IMR-90 (cell line): ENCODE measurements at places on chromosomes 7 and 10. TPM values are rescaled to one million over a fixed set of nuclear protein-coding genes. Genes with fewer than 3 reads are reported as not detected.

GRCh38 chr10:48447356-48448215 lies 141.1 kb downstream of the MAPK8 start:
- H3K27ac ChIP-seq, result no peak overlapping the region
- peaks cover 12% of the 10 kb centered on the region; the same call in 1 of the 2 replicates for H3K36me3 ChIP-seq
- DNase-seq, result no peak
- H3K4me3 ChIP-seq, result no peak overlapping the region
- peaks cover 9% of the 10 kb centered on the region for H3K4me1 ChIP-seq

DNA sequence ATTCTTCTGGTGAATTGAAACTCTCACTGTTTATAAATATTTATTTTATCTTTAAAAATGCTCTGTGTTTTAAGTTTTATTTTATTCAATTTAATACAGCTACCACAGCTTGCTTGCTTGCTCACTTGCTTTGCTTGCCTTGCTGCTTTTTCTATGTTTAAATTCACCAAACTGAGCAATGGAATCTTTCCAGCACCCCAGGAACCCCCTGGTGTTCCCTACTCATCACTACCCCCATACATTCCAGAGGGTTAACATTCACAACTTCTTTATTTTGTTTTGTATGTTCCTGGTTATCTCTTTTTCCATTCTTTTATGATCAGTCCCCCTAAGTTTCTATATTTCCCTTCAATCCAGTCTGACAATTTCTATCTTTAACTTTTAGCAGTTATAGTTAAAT lies 166.5 kb upstream of the COL1A2 start:
- no peak for DNase-seq
- H3K27me3 ChIP-seq, result no peaks in the 10 kb centered on the region
- H3K36me3 ChIP-seq, result no peaks in the 10 kb centered on the region
- H3K4me1 ChIP-seq, result peaks cover 5% of the 10 kb centered on the region
- H3K27ac ChIP-seq, result no peak overlapping the region

DNA sequence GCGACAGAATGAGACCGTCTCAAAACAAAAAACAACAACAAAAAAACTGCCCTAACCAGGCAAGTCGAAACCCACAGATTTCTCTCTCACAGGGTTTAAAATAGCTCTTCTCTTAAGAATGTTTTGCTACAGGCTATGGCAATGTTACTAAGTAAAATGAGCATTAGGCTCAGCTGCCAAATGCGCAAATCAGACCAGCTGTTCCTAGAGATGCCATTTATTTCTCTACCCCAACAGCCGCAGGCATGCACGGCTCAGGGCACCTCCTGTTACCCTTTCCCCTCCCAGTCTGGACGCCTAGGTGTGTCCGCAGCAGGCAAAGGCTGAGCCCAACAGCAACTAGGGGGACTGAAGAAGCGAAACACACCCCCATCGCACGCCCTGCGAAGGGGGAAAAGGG lies 168.3 kb upstream of the MBL2 start:
- H3K27me3 ChIP-seq, result no peaks in the 10 kb centered on the region
- H3K4me1 ChIP-seq, result no peaks in the 10 kb centered on the region
- no peak for DNase-seq
- no peak overlapping the region for H3K4me3 ChIP-seq
- H3K36me3 ChIP-seq, result no peaks in the 10 kb centered on the region
- H3K27ac ChIP-seq, result no peak overlapping the region

- no peaks in the 10 kb centered on the region for H3K27me3 ChIP-seq
- no peak overlapping the region for H3K4me3 ChIP-seq
- peak; percentile 80 for DNase-seq
- peaks cover 50% of the 10 kb centered on the region for H3K4me1 ChIP-seq
- H3K27ac ChIP-seq, result peak overlapping the region; percentile 13; the same call in 1 of the 2 replicates
Observed at GRCh38 chr10:125060826-125061556, 99.4 kb downstream of the CTBP2 start.

GRCh38 chr10:69435966-69436520 lies 15.2 kb upstream of the TSPAN15 start:
- H3K36me3 ChIP-seq, result no peaks in the 10 kb centered on the region
- no peak overlapping the region for H3K27ac ChIP-seq
- H3K4me1 ChIP-seq, result peaks cover 12% of the 10 kb centered on the region
- no peak overlapping the region for H3K4me3 ChIP-seq
- H3K27me3 ChIP-seq, result peaks cover 16% of the 10 kb centered on the region
- DNase-seq, result no peak

DNA sequence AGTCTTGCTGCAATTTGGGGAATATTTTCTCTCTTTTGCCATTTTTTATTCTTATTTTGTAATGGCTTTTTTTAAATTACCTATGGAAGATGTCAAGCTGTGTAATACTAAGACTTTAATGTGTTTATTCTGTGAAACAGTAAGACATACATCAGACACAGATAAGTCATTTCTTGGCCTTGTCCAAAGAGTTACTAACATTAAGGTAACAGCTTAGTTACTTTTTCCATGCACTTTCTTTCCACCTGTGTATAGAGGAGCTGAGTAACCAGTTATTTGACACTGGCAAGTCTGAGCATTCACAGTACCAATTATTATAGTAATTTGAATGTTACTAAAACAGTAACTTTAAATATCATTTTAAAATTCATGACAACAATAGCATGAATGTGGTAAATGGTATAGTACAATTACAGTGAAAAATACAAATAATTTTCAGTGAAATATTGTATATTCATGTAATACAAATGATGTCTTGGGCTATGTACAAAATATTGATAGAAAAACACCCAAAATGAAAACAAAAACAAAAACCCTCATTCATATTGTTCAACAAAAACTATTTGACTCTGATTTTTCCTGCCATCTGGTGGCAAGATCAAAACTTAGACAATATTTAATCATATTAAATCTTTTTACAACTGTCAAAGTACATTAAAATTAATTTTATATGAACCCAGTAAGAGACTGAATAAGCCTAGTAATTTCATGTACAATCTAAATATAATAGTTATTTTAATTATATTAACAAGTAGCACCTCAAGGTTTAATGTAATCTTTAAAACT lies 259.8 kb upstream of the SEMA3A start:
- H3K27me3 ChIP-seq, result no peaks in the 10 kb centered on the region
- H3K4me1 ChIP-seq, result no peaks in the 10 kb centered on the region
- no peak for DNase-seq
- H3K27ac ChIP-seq, result no peak overlapping the region

GRCh38 chr7:89605362-89605761 lies 548.9 kb upstream of the STEAP1 start:
- H3K4me3 ChIP-seq, result no peak overlapping the region
- H3K36me3 ChIP-seq, result no peaks in the 10 kb centered on the region
- H3K4me1 ChIP-seq, result no peaks in the 10 kb centered on the region
- no peak for DNase-seq
- no peak overlapping the region for H3K27ac ChIP-seq

- H3K4me3 ChIP-seq, result no peak overlapping the region
- no peaks in the 10 kb centered on the region for H3K27me3 ChIP-seq
- no peaks in the 10 kb centered on the region; the same call in 1 of the 2 replicates for H3K4me1 ChIP-seq
- H3K36me3 ChIP-seq, result peaks cover 3% of the 10 kb centered on the region; the same call in 1 of the 2 replicates
Observed at GRCh38 chr7:112873831-112874553, 83.8 kb upstream of the TMEM168 start.

DNA sequence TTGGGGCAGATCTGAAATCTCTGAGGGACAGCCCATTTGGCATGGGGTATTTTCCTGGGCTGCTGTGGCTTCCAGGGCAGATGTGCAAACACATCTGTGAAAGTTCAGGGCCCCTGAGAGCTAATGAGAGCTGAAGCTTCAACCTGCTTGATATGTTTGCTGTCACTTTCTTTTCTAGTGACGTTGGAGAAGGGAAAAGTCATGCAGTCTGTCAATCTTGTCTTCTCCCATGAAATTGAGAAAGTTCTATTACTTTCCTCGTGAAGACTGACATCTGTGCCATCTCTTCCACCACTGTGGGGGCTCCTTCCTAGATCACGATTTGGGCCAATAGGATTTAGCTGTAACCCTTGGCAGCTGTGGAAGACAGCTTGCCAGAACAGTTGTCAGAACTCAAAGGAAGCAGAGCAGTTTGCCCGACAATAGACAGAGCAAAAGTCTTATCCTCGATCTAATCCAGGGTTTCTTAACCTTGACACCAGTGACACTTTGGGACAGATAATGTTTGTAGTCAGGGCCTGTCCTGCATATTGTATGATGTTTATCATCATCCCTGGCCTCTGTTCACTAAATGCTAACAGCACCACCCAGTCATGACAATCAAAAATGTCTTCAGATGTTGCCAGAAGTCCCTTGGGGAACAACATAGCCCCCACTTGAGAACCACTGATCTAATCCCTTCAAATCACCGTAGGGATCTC lies 586.5 kb downstream of the LRMDA start:
- H3K27me3 ChIP-seq, result peaks cover 6% of the 10 kb centered on the region; the same call in 1 of the 2 replicates
- no peak overlapping the region for H3K27ac ChIP-seq
- H3K4me1 ChIP-seq, result no peaks in the 10 kb centered on the region
- no peak overlapping the region for H3K4me3 ChIP-seq
- no peaks in the 10 kb centered on the region for H3K36me3 ChIP-seq

GRCh38 chr10:132366006-132366405 lies 31.0 kb upstream of the PWWP2B start:
- no peaks in the 10 kb centered on the region for H3K4me1 ChIP-seq
- no peak for DNase-seq
- peaks cover 9% of the 10 kb centered on the region; the same call in 1 of the 2 replicates for H3K36me3 ChIP-seq
- no peak overlapping the region for H3K4me3 ChIP-seq
- no peak overlapping the region for H3K27ac ChIP-seq

DNA sequence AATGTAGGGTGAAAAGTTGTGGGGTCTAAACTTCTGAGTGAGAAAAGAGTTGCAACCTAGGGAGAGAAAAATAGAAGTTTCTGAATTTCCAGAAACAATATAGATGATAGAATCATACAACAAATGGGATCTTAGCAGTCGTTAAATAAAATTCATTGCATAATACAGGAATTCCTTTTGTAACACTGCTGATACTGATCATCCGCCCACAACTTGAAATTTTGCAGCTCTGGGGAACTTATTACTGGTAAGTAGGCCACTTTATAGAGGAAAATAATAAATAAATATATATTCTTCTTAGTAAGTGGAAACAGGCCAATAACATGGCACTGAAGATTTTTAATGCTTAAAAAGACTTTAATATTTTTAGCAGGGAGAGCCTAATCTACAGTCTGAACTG lies 81.9 kb upstream of the SMIM30 start:
- no peaks in the 10 kb centered on the region for H3K27me3 ChIP-seq
- DNase-seq, result no peak
- no peak overlapping the region for H3K4me3 ChIP-seq
- no peak overlapping the region for H3K27ac ChIP-seq

The GIMAP5 gene
- total RNA-seq, result not detected in 2 replicates

The CYP3A4 gene
- not detected in 2 replicates for total RNA-seq

DNA sequence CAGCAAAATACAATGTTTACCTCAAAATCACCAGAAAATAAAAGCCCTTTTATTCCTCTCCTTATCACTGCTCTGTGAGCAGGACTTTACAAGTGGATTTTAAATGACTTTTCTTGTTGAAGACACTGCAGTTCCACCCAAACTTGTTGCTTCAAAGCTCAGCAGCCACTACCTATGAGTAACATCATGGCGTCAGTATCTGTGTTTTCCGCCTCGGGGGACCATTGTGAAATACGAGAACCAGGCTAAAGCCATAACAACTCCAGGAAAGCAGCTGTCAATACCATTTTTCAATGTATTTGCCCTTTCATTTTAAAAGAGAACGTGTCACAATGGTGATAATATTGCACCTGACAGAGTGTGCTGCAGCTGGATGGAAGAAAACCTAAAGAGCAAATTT lies 284.0 kb upstream of the RNF32 start:
- no peak for DNase-seq
- no peak overlapping the region for H3K4me3 ChIP-seq
- no peak overlapping the region for H3K27ac ChIP-seq
- H3K4me1 ChIP-seq, result no peaks in the 10 kb centered on the region

DNA sequence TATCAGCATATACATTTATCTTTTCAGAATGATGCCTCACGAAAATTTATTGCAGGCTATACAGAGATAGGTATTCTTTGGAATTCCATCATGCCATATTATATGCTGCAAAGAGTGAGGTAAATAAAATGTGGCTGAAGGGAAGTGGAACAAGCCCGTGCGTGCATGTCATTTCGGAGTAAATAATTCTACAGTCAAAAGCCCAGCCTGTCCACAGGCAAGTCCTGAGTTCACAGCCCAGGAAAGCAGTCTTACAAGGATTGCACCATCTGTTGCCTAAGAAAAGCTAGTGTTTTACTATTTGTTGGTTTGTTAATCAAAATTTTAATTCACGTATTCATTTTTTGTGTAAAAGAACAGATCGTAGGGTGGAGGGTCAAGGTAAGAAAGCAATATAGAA lies 292.4 kb upstream of the AKR1E2 start:
- H3K4me1 ChIP-seq, result peaks cover 2% of the 10 kb centered on the region; the same call in 1 of the 2 replicates
- H3K4me3 ChIP-seq, result no peak overlapping the region
- no peak overlapping the region for H3K27ac ChIP-seq
- H3K36me3 ChIP-seq, result no peaks in the 10 kb centered on the region
- H3K27me3 ChIP-seq, result no peaks in the 10 kb centered on the region
- no peak for DNase-seq

DNA sequence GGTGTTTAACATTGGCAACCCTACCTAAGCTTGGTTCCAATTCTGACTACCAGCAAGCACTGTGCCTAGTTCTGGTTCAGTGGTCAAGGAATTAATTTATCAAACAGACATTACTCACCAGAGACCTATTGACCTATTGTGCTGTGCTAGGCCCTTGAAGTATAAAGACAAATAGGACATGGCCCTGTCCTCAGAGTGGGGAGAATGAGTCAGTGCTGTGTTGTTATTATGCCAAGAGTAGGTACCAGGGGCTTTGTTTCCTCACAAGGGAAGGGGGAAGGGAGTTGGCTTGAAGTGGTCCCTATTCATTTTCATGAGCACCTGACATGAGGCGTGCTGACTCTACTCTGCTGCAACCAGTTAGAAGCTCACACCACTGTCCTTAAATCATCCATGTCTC lies 62.6 kb upstream of the PLPP4 start:
- H3K4me1 ChIP-seq, result no peaks in the 10 kb centered on the region
- no peaks in the 10 kb centered on the region for H3K27me3 ChIP-seq
- H3K27ac ChIP-seq, result no peak overlapping the region
- H3K36me3 ChIP-seq, result no peaks in the 10 kb centered on the region
